ENCODE measurements at places on chromosomes 6 and 20.

DNA sequence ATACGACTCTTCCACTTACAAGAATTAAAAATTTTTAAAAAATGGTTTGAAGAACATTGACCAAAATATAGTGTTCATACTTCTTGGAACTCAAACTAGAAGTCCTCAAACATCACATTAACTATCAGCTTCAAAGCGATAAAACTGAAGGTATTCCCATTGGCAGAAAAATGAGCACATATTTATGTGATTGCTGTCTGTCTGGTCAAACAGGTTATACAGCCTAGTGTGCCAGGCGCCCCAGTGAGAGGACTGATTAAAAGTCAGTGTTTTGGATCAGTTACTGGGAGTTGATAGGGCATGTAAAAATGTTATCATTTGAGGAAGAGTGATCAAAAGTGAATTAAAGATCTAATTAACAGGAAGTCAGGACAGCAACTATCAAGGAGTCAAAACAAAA lies 738.8 kb downstream of the HDGFL1 start:
- DNase-seq = no peak

GRCh38 chr6:18506382-18507017 lies 119.3 kb downstream of the RNF144B start:
- no peak for DNase-seq

- no peak for DNase-seq
These were observed 36.9 kb upstream of the VSTM2L start for GRCh38 chr20:37866051-37866450.

DNA sequence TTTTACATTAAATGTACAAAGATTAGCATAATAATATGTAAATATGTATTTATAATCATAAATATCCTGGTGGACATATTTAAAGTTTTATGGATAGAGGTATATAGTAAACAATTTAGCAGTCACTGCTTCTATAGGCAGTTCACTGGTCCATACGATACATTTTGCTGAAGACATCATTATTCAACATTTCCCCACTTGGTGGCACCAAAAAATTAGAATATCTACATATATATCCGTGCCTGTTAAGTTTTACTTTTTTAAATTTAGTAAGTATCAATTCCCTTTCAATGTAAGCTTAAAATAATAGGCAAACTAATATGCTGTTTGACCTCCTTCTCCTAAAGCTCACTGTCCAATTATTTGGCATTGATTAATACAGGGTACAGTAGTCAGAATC lies 64.2 kb downstream of the LMBRD1 start:
- DNase-seq = no peak

- DNase-seq = no peak
These were observed 281.0 kb upstream of the SULF2 start for GRCh38 chr20:48066246-48066645.

DNA sequence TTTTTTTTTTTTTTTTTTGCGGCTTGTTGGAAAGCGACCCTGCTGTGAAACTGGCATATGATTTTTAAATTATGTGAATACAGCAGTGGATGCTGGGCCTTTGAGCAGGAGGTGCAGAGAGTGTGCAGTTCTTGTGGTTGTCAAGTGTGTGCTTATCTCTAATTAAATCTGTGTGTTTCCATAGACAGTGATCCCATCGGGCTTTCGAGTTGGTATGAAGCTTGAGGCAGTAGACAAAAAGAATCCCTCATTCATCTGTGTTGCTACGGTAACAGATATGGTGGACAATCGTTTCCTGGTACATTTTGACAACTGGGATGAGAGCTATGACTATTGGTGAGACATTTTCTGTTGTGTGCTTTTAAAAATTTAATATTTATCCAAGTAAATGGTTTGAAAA lies 52.4 kb downstream of the L3MBTL3 start:
- no peak for DNase-seq

GRCh38 chr6:51335543-51335942 lies 516.9 kb downstream of the TFAP2B start:
- DNase-seq = no peak

DNA sequence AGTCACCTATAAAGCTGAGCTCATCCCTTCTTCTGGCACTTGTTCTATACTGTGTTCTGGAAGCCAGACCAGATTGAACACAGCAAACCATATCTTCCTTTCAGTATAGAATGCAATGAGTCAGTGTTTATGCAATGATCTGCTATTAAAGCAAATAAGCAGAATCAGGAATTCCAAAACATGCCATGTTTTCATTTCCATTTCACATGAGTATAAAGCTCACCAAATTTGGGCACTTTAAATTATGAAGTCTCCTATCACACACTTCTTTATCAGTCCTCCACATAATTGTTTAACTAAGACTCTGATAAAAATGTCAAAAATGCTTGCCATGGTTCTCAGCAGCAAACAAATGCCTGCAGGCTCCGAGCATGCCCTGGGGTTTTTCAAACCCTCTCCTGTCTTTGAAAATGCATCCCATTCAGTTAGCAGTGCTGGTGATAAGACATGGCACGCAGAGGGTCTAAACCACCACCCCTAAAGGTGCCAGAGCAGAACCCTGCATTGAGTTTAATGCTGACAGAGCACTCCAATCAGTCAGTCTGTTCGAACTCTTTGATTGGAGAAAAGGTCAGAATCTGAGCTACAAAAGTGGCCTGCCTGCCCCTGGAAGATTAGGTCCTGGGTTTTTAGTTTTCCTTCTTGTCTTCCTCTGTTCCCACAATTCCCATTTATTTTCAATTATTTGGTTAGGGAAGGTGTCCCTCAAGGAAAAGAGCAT lies 234.1 kb downstream of the GMPR start:
- no peak for DNase-seq

GRCh38 chr6:75483136-75483952 lies 10.3 kb downstream of the FILIP1 start:
- DNase-seq = no peak

- DNase-seq = no peak
These were observed 4.8 kb downstream of the GCM2 start for GRCh38 chr6:10877012-10877411.

- DNase-seq = no peak
These were observed 31.4 kb downstream of the FYN start for GRCh38 chr6:111841822-111842221.

- no peak for DNase-seq
These were observed 390.2 kb downstream of the UTRN start for GRCh38 chr6:144675231-144675861.

GRCh38 chr6:4378319-4378996 lies 243.1 kb upstream of the ECI2 start:
- no peak for DNase-seq

- no peak for DNase-seq
These were observed 103.5 kb downstream of the ATXN1 start for GRCh38 chr6:16657768-16658167.

GRCh38 chr20:62132421-62132820 lies 10.1 kb downstream of the LSM14B start:
- no peak for DNase-seq
